T47D (cell line): ENCODE measurements at places on chromosomes 7 and 10.

DNA sequence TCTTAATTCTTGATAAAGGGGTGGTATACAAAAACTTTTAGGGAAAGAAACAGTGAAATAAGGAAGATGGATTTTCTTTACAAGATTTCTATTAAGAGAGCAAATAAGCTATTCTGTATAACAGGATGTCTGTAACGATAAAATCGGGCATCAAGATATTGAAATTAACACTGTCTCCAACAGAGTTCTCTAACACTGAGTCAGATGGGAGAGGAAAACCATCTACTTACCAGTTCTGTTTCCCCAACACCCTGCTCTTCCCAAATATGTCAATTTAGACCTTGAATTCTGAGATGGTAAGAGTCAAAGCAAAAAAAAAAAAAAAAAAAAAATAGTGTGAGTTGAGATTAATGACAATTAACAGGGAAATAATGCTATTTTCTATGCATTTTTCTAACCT lies 23.0 kb downstream of the SMURF1 start:
- no peak for DNase-seq

GRCh38 chr10:112985690-112986543 lies 35.9 kb downstream of the TCF7L2 start:
- DNase-seq, result no peak

GRCh38 chr10:75399461-75400162 lies 2.0 kb downstream of the ZNF503 start:
- peak; percentile 82 for DNase-seq

- DNase-seq, result no peak
Observed at GRCh38 chr10:132517951-132518521, 19.6 kb upstream of the INPP5A start.

DNA sequence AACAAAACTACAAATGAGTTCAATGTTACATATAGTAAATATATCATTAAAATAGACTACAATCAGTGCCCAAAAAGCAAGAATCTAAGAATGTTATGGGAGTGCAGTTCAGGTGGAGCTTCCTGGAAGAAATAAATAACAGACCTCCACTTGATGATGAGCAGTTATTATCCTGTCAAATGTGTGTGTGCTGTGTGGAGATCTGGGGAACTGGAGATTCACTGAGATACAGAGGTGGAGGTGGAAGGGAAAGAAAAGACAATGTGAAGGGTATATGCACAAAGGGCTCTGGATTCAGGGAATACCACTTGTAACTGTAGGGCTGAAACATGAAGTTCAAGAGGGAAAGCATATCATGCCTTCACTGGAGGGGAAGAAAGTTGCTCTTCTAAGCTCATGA lies 331.1 kb downstream of the SEMA3D start:
- no peak for DNase-seq

GRCh38 chr7:15504351-15504750 lies 57.5 kb downstream of the AGMO start:
- no peak for DNase-seq

DNA sequence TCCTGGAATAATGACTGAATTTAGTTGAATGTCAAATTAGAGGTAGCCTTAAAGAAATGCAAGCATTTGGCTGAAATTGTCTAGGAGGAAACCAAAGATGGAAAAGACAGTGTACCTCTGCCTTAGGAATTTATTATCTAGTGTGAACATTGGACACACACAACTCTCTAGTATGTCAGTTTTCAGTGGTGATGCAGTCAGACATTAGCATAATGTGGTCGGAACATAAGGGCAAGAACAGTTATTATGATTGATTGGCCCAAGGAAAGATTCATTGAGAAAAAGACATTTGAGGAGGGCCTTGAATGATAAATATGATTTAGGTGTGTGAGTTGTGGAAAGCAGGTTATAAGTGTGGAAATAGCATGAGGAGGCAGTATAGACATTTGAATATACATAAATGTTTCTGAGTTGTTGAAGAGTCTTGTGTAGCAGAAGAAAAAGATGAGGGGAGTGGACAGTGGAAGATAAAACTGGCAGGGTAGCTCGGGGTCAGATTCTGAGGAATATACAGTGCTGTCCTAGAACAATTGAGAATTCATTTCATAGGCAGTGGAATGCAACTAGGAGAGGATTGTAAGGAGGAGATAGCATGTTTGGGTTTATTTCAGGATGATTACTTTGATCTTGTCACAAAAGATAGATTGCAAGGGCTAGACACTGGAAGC lies 414.7 kb downstream of the SUGCT start:
- no peak for DNase-seq
